AG04449 (cell line): ENCODE measurements at places on chromosomes 12 and 14.

DNA sequence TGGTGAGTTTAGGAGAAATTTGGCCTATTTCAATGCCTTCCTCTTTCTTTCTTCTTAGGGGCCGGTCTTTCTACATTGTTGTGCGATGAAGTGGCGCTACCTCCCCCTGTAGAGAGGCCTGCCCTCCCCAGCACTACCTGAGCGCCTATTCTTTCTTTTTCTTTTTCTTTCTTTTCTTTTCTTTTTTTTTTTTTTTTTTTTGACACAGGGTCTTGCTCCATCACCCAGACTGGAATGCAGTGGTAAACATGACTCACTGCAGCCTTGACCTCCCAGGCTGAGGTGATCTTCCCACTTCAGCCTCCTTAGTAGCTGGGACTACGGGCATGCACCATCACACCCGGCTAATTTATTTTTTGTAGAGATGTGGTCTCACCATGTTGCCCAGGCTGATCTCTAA lies 136.1 kb upstream of the MAX start:
- DNase-seq = no peak

DNA sequence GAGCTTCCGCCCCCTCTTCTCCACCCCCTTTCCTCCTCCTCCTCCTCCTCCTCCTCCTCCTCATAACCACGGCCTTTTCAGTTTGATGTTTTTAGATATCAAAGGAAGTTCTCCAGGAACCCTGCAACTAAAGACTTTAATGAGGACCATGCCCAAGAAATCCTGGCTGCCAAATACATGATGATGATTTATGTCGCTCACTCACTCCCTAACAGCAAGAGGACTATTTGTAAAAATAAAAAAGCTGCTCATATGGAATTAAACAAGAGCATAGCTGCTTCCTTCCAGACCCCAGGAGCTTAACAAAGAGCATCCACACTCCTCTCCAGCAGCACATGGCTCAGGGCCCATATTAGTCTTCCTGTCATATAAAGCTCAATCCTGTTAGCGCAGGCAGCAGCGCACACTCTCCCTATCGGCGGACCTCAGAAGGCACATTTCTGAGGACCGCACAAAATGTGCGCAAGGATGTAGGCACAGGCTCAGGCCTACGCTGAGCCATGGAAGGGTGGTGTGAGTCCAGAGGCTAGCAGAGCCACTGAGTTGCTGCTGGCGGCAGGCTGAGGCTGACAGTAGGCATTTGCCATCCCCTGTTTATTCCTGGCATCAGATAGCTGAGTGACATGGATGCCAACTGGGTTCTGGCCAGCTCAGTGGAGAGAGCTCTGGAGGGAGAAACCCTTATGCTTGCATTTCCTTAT lies 232.8 kb downstream of the MSRB3 start:
- DNase-seq = no peak

- DNase-seq = no peak
These were observed 26.0 kb downstream of the XRCC3 start for GRCh38 chr14:103688906-103689902.

DNA sequence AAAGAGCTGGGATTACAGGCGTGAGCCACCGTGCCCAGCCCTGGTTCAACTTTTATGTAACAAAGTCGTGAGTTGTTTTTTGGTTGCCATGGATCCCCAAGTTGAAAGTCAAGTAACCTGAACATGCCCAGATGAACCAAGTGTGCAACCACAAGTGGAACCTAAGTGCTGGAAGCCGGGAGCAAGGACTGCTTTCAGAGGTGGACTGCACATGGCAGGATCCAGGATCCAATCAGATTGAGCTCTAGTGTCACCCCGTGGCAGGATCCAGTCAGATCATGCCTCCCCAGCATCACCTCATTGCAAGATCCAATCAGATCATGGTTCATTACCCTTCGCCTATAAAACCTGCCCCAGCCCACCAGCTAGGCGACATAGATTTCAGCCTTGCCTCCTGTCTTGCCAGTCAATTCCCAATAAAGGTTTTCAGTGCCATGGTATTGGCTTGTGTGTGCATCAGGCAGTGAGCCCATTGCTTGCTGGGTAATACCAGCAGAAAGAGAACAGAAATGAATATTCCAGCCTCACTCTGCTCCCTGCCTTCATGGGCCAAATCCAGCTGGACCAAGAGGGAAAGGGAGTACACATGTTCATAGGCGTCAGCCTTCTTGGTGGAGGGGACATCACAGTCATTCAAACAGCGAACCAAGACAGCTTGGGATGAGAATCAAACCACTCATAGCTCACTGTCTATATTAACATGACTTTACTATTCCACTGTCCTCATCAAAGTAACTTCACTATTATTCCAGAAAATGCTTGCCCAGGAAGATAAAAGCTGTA lies 43.6 kb upstream of the VASH1 start:
- DNase-seq = no peak

DNA sequence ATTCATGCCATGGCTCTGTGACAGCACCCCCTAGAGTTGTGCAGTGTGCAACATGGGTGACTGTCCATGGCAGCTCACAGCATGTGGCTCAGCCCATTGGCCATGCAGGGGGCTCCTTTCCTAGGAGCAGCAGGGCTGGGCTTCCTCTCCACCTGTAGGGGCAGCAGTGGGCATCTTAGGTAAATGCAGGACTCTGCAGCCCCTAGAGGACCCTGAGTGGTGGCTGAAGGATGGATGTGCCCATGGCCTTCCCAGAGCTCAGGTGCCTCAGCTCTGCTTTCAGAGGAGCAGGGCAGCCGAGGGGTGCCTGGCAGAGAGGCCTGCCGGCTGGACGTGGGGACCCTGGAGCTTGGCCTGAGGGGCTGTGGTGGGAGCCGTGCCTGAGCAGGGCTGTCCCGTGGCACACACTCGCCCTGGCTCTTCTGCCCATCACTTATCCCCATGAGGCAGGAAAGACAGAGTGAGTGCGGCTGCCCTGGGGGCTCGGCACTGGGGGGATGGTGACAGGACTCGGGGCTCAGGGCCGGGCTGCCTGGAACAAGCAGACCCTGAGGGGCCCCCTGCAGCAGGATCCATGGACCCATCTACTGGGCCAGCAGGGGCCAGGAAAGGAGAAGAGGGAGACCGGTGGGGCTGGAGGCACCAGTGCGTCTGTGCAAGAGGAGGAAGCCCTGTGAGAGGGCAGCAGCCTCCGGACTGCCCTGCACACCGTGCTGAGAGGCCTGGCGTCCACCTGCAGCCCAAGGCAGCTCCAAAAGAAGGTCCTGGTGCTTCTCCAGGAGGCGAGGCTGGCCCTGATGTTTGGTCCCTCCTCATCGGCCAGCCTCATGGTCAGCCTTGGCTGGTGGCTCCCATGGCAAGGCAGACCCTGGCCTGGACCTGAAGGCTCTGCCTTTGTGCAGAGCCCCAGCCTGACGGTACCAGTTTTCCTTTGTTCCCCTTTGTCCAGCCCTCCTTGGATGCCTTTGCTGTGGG lies 7.6 kb downstream of the ADSS1 start:
- no peak for DNase-seq

GRCh38 chr12:79451978-79452377 lies 238.8 kb downstream of the PAWR start:
- DNase-seq = peak; percentile 49

DNA sequence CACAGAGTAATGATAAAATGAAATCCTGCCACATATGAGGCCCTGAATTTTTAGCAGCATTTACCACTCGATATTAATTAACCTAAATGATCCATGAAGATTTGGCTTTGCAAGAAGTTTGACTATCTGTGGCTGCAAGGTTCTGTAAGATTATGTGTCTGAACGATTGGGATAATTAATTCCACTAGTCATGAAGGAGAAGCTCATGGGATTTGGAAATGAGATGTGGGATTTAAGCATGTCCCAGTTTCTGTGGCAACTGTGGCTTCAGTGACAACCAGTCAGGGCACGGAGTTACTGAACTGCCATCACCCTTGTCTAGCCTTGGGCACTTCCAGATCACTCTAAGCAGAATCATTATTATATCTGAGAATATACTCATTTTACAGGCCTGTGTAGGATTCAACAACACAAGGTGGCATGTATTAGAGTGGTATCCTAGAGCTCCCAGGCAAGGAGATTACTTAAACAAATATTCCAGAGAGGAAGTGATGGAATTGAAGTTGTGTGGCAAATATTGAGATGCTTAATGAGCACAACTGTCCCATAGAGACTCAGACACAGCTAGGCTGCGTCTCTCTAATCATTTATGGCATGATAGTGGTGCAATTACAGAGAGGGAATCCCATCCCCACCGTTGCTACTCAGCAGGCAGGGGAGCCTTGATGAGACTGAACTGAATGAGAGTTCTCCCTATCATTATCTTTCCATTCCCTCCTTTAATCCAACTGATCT lies 205.0 kb upstream of the KRR1 start:
- DNase-seq = no peak

GRCh38 chr12:28096649-28097048 lies 93.6 kb upstream of the CCDC91 start:
- no peak for DNase-seq

DNA sequence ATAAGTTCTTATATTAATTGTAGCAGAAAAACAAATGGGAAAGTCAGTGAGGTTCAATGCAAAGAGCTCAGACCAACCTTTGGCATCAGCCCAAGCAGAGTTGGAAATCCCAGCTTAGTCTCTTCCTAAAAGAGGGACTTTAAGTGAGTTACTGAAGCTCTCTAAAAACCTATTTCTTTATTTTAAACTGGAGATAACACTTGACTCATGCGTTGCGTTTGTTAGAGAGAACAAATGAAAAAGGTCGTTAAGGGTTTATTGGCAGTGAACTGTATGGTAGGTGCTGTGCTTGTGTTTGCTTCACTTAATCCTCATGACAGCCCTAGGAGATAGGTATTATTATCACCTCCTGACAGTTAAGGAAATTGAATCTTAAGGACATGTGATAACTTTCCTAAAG lies 396.5 kb downstream of the RAD51B start:
- no peak for DNase-seq

GRCh38 chr12:68538726-68539614 lies 71.7 kb upstream of the RAP1B start:
- DNase-seq = no peak
